HT-29 (cell line): ENCODE measurements at places on chromosomes 4 and X. TPM values are rescaled to one million over a fixed set of nuclear protein-coding genes. Genes with fewer than 3 reads are reported as not detected.

SMIM20 gene
- total RNA-seq: 19.4 and 22.5 TPM in 2 replicates

RBMX2 gene
- total RNA-seq: 16.5 and 19.5 TPM in 2 replicates

SLIT2 gene
- total RNA-seq: not detected in 2 replicates

DNA sequence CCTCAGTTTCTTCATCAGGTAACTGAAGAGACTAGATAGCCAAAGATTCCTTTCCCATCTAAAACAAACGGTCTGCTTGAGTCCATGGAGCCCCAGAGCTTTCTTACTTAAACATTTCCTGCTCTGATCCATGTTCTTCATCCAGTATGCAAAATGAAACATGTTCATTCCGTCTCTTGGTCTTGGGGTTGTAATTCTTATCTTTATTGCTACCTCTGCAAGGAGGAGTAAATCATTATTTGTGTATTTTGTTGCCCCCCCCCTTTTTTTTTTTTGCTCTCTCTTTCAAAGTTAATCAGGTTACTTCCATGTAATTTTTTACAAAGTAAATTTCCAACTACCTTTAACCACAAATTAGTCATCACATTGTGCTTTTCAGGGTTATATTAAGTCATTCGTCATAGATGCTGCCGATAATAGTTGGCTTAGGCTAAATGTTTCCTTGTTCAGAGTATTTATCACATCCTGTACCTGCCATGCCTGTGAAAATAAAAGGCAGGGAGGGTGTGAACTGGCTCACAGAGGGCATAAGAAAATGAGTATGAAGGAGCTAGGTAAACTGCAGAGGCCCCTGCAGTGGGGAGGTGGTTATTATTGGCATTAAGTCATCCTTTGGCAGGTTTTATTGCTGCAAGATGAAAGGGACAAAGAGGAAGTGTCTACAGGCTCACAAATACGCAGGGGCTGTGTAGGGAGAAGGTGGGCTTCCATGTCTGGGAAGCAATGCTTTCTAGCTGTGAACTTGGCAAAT is 76.7 kb upstream of the HS3ST1 start:
- DNase-seq: peak; percentile 92

DNA sequence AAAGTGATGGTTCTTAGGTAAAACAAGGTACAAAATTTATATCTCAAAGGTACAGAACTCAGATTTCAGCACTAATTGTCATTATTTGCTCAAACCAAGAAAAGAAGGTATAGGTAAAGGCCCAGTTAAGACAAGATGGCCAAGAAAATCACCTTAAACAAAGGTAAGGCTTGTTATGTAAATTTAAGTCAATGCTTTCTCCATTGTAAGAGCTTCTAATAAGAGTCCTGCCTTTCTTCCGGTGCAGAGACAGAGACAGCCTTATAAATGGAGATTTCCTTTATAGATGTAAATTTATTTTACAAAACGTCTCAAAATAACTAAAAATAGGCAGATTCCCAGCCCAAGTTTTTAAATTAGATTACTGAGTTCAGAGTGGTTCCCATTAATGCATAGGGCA is 89.9 kb downstream of the EDA start:
- DNase-seq: no peak

GRCh38 chrX:84501798-84502628 is at the start of gene HDX:
TSS of gene HDX (minus strand) at chrX:84502453. CDS start at chrX:84475397, 27,056 bp downstream.
- no peak for DNase-seq
